ENCODE measurements at places on chromosomes 12 and 14.

- DNase-seq = no peak
These were observed 2.4 kb downstream of the SLC11A2 start for GRCh38 chr12:51023625-51024382.

GRCh38 chr12:19692566-19692965, 253.3 kb downstream of the AEBP2 start:
- DNase-seq = no peak

- DNase-seq = peak; percentile 33
These were observed 707.5 kb upstream of the TMEM132C start for GRCh38 chr12:127559349-127560040.

DNA sequence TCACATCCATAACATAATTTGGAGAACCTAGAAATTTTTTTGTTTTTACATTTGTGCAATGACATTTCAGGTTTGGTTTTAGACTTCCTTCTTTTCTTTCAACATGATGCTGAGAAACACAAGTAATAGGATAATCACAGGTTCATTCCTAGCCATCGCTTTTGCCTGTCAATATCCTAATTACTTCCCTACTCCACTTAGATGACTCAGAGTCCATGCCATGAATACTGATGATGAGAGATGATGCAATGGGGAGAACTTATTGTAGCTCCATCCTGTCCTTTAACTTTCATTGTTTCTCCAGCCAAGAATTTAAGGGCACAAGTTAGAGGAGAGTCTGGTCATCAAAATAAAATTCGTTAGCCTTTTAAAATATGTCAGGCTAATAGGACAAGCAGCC, 101.3 kb downstream of the PTPRO start:
- DNase-seq = no peak

DNA sequence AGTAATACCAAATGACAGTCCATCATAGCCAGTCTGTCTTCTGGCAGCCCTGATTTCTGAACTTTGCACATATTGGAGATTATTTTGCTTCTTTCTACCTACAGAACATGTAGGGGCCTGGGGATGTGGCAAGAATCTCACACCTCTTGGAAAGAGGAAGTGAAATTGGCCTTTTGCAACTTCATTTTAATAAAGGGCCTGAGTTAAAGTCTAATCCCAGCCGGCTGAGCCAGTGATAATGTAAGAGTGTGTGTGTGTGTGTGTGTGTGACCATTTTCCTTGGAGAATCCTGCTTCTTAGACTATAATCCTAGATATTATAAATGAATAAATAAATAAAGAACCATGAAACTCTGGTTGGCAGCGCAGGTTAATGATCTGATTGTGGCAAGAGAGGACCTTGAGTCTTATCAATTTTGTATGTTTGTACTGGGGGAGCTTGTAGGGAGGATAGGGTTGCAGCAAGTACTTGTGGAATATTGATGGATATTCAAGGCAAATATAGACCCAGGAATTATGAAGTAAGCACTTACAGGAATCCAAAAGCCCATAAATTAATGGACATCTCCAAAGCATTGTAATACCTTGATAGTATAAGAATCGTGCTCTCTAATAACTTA, 233.2 kb upstream of the AMIGO2 start:
- no peak for DNase-seq

GRCh38 chr14:39395555-39396254, 36.5 kb downstream of the FBXO33 start:
- DNase-seq = no peak

DNA sequence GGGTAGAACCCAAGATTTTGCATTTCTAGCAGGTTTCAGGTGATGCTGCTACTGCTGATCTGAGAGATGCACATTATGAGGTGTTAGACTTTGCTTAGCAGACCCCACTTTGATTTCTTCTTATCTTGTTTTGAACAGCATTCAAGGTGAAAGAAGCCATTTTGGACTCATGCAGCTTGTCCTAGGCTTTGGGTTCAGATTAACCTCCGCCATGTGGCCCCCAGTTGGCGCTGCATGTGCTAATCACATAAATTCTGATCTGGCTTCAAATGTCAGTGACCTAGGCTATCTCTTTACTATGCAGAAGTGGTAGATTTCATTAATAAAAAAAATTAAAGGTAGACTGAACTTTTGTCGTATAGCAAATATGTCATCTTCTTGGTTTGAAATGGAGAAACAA, 89.8 kb upstream of the DYRK2 start:
- no peak for DNase-seq

- DNase-seq = no peak
These were observed 290.2 kb downstream of the PRKD1 start for GRCh38 chr14:29637411-29637810.

DNA sequence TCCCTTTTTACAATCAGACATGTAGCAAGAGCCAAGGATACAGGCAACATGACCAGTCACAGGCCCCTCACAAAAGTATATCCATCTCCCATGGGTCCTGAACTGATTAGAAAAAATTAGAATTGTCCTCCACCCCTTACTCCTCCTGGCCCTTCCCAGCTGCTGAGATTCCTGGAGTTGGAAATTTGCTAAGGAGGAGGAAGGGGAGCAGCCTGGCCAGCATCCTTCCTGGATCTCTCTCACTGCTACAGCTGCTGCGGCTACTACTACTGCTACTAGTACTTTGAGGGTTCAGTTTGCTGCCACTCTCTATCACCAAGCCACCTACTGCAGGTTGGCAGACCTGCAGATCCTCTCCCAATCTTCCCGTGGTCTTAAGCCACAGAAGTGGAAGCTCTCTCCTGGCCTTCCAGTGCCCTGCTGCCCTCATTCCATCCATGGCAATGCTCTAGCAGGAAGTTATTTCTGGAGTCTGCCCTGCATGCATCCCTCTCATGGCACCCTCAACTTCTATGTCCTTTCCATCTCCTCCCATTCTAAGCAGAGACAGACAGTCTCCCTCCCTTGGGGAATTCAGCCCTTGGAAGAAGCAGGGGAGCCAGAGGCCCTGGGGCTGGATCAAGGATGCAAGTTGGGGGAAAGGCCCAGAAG, 1.0 kb downstream of the ITGA7 start:
- no peak for DNase-seq

All from NCI-H187 treated with DMSO at 0.1 percent for 48 hours (cell line).